ENCODE measurements at places on chromosomes 3 and 15.

DNA sequence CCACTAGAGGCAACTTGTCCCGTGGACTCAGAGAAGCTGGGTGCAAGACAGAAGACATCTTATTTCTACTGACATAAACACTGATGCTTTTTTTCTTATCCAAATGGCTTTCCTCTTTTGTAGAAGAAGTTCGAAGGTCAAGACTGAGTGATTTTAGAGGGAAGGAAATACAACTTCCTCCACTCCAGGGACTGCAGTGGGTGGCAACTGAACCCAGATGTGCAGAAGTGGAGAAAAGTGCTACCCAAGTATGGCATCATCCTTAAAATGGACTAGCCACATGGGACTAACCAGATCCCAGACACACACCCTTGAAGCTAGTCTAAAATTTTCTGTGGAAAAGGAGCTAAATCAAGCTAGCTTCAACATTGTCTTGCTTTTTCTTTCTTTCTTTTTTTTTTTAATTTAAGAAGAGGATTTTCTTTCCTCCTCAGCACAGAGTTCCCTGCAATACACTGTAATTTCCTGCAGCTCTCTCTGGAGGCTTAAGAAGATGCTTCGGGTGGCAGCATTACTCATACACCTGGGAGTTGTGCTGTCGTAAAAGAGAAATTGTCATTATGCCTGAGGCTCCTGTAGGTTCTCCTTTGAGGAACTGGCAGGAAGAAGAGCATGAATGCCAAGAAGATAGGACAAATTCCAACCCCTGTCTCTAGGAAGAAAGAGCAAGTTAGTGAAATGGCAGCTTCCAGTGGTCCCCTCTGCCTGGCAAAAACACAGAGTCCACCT lies 3.8 kb upstream of the FRMD4B start:
- no peak for DNase-seq

DNA sequence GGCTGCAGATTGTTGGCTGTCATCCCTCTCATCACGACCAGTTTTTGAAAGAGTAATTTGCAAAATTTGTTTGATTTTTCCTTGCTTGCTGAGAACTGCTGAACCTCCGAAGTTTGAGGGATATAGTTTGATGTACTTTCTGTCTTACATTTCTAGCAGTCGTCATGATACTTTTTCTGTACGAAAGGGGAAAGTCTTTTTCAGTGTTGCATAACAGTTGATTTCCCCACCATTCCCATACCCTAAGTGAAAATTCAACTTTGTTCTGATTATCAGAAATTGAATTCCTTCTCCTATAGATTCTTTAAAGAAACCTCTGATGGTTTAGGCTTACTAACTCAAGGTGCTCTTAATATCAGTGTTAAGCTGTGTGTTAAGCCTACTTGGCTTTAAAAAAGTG lies 1.6 kb downstream of the PDE8A start:
- no peak for DNase-seq

DNA sequence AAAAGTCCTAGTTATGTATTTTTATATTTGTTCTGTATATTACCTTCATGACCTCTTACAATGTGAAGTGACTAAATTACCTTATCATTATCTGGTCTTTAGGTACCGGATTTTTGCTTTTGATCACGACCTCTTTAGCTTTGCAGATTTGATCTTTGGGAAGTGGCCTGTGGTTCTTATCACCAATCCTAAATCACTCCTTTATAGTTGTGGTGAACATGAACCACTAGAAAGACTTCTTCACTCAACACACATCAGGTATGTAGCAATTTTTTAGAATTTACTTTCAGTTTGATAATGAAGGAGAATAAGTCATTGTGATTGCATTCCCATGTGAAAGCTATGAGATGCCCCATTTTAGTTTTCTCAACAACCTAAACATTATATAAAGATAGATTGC lies 18.3 kb downstream of the TMEM62 start:
- no peak for DNase-seq

- DNase-seq, result no peak
Measured at GRCh38 chr15:89307046-89307587, 27.5 kb downstream of the POLG start.

DNA sequence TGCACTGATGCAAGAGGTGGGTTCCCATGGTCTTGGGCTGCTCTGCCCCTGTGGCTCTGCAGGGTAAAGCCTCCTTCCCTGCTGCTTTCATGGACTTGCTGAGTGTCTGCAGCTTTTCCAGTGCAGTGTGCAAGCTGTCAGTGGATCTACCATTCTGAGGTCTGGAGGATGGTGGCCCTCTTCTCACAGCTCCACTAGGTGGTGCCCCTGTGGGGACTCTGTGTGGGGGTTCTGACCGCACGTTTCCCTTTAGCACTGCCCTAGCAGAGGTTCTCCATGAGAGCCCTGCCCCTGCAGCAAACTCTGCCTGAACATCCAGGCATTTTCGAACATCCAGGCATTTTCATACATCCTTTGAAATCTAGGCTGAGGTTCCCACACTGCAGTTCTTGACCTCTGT lies 329.8 kb upstream of the NAALADL2 start:
- DNase-seq, result no peak

- DNase-seq, result no peak
Measured at GRCh38 chr15:66917904-66918448, 147.4 kb upstream of the SMAD3 start.

DNA sequence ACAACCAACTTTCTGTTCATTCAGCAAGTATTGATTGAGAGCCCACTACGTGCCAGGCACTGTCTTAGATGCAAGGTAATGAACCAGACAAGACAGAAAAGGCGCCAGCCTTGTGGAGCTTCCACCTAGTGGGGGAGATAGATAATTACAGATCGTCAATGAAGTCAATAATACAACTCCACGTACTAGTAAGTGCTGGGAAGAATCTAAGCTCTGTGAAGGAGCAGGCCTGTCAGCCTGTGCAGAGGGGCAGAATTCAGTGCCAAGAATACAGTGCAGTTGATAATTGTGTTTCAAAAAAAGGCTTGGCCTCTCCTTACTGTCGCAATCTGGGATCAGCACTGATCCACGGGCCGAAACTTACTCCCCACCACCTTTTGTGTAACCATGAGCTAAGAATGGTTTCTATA lies 186.3 kb downstream of the FEZF2 start:
- DNase-seq, result no peak

- no peak for DNase-seq
Measured at GRCh38 chr3:187713504-187713903, 11.1 kb upstream of the RTP2 start.

DNA sequence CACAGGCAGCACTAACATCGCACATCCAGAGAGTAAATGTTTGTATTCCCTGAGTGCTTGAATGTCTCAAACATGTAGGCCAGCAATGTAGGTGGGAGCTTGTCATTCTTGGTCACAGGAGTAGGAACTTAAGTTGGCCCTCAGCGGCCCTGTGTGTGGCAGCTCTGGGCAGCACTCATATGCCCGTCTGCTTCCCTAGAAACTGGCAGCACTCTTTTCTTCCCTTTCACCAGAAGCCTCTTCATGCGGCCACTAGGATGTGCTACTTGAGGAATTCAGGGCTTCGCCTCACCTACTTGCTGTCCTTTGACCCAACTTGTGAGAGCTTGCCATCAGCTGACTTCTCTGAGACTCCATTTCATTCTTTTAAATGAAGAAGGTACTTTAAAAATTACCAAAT lies 69.5 kb downstream of the TIPARP start:
- no peak for DNase-seq

GRCh38 chr3:19945969-19946831 lies 697 bp upstream of the RAB5A start:
- no peak for DNase-seq

DNA sequence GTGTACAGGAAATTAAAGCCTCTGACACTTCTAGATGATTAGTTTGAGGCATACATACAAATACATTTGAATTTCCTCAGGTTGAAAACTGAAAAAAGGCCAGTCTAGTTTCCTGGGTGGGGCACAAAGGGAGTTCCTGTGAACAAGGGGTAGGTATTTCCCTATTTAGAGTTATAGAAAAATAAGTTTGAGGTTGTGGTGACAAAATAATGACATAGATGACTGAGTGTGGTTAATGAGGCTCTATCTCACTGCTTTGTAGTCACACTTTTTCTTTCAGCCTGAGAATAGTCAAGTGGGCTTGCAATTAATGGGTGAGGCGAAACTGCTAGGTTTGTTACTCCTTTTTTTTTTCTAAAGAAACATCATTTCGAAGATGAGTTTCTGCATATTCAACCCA lies 4.3 kb downstream of the SLCO3A1 start:
- DNase-seq, result no peak

- DNase-seq, result no peak
Measured at GRCh38 chr3:46845860-46846623, 17.2 kb downstream of the MYL3 start.

- DNase-seq, result no peak
Measured at GRCh38 chr3:188180114-188180513, 26.2 kb downstream of the LPP start.

DNA sequence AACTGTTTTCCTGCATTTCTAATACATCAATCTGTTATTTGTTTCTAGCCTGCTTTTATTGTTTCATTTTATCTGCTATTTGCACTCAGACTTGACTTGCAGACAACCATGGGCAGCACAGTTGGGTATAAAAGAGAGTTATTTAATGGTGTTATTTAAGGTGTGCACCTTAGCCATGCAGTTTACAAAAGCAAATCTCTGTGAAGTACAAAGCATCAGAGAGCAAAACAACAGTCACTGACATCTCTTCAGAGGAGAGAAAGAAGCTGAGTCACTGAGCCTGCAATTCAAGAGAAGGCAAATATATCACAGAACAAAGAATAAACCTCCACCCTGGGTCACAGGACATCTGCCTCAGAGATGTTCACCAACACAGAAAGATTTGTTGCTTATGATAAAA lies 255.9 kb upstream of the ICE2 start:
- no peak for DNase-seq

DNA sequence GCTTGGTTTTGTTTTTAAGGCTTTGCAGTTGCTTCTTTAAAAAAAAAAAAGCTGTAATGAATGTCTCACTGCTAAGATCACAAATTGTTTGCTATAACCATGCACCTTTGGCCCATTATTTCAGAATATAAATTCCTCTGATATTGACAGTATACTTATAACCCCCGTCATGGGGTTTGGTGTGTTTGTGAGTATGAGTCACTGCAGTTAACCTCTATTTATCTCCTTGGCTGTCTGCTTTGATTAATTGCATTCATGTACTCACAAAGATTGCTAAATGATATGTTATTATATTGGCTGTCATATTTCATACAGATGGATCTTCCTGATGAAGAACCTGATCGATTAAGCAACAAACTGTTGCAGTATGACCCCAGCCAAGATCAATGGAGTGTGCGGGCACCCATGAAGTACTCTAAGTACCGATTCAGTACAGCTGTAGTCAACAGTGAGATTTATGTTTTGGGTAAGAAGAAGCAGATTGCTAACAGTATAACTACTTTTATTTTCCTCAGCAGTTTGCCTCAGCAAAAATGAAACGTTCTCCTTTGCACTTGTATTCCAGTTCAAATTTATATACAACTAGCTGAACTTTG lies 14.9 kb downstream of the KBTBD12 start:
- DNase-seq, result no peak

GRCh38 chr15:32908135-32908801 lies 190.5 kb downstream of the GREM1 start:
- no peak for DNase-seq

DNA sequence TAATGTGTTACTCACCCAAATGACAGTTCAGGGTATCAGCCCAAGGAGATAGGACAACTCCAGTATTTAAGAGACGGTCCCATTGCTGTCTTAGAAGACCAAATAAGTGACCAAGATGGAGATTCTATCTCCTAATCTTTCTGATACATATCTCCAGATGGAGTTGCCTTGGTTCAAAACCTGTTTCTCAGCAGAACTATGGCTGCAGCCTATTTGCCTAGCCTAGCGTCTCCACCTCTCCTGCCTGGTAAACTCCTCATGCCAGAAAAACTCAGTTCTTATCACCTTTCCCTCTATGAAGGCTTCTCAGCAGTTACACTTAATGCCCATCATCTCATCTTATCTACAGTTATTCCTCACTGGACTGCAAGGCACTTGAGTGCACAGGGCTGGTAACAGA lies 1.2 kb upstream of the CSPG5 start:
- no peak for DNase-seq

DNA sequence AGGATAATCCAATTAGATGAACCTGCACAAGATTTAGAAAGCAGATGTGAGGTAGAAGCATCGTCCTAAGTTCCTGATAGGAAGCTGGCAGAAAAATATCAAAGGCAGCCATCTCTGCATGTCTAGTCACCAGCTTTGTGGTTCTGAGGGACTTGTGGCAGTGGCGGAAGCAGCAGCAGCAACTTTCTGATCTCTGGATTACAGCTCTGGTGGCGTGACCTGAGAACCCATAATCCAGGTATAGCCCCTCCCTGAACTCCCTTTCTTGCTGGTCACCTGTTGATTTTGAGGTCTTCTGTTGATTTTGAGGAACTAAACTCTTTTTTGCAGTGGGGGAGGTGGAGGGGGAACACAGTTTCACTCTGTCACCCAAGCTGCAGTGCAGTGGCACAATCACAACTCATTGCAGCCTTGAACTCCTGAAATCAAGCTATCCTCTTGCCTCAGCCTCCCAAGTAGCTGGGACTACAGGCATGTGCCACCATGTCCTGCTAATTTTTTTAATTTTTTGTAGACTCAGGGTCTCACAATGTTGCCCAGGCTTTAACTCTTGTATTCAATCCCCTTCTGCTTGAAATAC lies 7.9 kb downstream of the FSIP1 start:
- DNase-seq, result no peak

DNA sequence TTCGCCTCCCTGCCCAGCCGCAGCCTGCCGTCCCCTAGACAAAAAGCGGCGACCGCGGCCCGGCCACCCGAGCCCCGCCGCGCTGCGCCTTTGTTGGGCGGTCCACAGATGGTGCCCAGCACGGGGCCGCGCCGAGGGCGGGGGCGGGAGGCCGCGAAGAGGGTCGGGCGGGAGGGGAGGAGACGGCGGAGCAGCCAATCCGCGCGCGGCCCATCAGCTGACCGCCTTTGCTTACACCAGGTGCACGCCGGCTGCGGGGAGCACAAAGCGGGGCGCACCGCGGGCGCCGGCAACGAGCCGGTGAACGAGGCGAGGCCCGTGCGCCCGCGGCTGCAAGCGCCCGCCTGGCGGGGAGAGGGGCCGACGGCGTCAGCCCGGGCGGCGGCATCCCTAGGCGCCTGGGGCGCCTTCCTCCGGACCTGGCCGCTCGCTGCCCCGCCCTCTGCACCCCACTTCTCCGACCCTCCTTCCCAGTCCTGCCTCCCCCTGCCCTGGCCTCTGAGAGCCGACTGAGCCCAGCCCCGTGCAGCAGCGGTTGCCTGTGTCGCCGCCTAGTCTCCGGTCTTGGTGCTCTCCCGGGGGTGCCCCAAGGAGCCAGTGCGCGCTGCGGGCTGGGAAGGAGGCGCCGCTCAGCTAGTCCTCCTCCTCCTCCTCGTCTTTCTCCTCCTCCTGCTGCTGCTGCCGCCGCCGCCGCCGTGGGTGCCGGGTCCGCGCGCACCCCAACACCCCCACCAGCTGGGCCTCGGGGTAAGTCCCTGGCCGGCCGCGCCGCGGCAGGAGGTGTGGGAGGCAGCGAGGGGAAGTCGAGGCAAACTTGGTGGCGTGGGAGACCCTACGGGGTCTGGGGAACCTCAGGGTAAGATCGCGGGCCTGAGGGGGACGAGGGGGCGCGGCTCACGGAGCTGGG lies at the start of gene LRRN1:
TSS of gene LRRN1 (plus strand) at position 259 of the 907 bp plus-strand sequence. CDS start 45,211 bp downstream, outside the sequence.
- DNase-seq, result peak; percentile 50

Measured in iPS DF 19.7 (cell line).